ENCODE measurements at places on chromosomes 1 and 21. TPM values are rescaled to one million over a fixed set of nuclear protein-coding genes. Genes with fewer than 3 reads are reported as not detected.

SPRR3 gene
- total RNA-seq = not detected

POLR3C gene
- 12.2 TPM for total RNA-seq

GRCh38 chr1:30572192-30572591 is 151.2 kb downstream of the MATN1 start:
- DNase-seq = no peak

GRCh38 chr1:181143102-181143859 is 54.8 kb downstream of the IER5 start:
- no peak for DNase-seq

DNA sequence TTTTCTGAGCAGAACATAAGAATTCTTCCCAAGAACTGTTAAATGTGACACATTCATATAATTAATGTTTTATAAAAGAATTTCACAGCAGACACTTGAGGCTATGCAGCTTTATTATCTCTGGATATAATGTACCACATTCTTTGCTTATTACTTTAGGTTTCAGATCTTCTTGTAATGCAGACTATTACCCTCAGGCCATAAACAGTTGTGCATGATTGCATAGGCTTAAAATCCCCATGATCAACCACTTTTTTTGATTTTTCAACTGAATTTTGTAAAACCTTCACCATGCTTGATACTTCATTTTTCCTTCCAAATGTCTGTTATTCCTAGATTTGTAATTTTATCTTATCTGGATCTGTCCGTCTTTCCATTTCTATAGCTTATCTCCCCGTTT is 1355.7 kb downstream of the BRINP3 start:
- DNase-seq = no peak

DNA sequence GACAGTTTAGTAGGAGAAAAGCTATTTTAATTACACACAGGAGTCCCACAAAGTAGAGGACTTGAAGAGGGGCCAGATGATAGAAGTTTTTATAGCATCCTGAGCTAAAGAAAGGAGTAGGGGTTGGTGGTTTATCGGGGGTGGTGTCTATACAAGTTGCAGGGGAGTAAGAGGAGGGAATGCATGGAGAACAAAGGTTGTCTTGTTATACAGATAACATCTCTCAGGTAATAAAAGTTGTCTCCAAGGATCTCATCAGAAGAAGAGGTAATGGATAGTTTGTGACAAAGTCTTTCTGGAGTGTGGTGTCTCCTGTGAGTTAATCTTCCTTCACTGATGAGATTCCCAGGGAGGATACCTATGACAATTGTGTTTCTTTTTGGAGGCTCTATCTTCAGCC is 23.4 kb upstream of the NUF2 start:
- no peak for DNase-seq

- no peak for DNase-seq
Measured at GRCh38 chr21:17819877-17820229, 697 bp upstream of the C21orf91 start.

DNA sequence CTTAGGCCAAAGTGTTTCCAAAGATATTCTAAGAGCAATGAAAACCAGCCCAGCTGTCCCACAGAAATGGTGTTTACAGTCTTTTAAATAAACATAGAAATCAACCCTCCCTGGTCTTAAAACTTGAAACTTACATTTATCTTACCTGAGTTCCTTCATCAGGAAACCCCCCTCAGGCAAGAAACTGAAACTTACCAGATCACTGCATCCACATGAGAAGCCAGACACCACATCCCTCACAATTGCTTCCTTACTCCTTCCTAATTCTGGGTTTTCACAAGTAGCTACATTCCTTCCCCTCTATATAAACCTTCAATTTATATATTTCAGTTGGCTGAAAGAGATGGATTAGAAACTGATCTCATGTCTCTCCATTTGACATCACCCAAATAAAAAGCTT is 563.0 kb upstream of the CHRM3 start:
- no peak for DNase-seq

- no peak for DNase-seq
Measured at GRCh38 chr21:34939673-34940331, 109.3 kb downstream of the RUNX1 start.

GRCh38 chr1:202968895-202969295 is 1.8 kb upstream of the CYB5R1 start:
- no peak for DNase-seq

DNA sequence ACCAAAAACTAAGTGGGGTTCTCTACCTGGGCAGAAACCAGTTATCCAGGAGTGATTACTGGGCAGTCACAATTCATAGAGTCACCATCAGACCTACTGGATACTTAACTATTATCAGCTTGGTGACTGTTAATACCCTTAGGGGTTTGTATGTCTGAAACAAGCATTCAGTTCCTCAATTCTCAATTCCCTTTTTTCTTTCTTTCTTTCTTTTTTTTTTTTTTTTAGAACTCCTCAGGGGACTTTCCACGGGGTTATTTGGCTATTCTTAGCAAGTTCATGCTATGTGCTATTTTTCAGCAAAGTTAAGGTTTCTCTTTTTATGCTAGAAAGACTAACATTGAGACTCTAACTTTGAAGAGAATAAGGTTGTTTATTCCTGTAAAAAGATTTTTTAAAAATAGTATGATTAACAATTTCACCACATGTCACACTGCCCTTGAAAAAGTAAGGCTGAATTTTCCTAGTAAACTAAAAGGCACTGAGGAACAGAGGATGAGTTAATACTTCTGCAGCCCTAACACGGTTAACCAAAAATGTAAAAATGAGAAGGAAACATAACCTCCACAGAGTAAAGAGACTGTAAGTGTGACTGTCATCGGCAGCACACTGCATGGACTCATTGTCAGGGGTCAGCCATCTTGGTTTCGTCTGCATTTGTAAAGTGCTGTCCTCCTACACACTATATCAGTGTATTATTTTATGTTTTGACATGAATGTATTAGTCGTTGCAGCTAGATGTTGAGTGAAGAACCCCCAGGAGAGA is 310.2 kb downstream of the NTNG1 start:
- no peak for DNase-seq

Data from Right ventricle myocardium superior (tissue), 1 donor.